ENCODE measurements at places on chromosomes 7 and 10.

- H3K27me3 ChIP-seq, result no peaks in the 10 kb centered on the region
Measured at GRCh38 chr10:112912410-112912928, 37.6 kb upstream of the TCF7L2 start.

GRCh38 chr10:71205468-71205867, 6.9 kb upstream of the UNC5B start:
- no peaks in the 10 kb centered on the region for H3K36me3 ChIP-seq
- H3K4me1 ChIP-seq, result no peaks in the 10 kb centered on the region
- no peak overlapping the region for H3K27ac ChIP-seq
- no peak for DNase-seq
- peaks cover 8% of the 10 kb centered on the region for H3K27me3 ChIP-seq

DNA sequence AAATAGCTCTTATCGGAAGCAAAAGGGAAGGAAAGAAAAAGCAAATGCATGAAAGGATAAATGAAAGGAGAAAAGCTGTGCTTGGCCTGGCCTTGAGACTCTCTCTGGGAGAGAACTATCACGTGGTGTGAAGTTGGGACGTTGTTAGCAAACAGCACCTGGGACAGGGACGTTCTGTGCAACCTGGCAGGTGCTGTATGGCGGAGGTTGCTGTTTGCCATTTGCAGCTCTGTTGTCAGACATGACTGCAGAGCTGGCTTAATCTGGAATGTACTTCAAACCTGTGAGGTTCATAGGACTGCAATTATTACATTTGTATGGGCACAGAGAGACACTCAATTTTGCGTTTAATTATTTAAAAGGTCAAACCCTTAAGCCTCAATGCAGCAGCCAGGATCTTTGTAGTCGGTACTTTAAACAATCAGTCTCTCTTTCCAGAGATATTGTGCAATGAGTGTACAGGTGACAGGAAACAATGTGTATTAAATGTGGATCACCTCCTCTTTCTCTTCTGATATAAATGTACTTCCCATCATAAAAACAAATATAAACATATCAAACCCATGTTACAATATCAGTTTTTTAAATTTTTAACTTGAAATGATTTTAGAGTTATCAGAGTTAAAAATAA, 800.5 kb upstream of the KCND2 start:
- H3K4me1 ChIP-seq, result no peaks in the 10 kb centered on the region
- no peak overlapping the region for H3K4me3 ChIP-seq
- H3K27me3 ChIP-seq, result no peaks in the 10 kb centered on the region
- DNase-seq, result peak; percentile 40
- H3K36me3 ChIP-seq, result no peaks in the 10 kb centered on the region

DNA sequence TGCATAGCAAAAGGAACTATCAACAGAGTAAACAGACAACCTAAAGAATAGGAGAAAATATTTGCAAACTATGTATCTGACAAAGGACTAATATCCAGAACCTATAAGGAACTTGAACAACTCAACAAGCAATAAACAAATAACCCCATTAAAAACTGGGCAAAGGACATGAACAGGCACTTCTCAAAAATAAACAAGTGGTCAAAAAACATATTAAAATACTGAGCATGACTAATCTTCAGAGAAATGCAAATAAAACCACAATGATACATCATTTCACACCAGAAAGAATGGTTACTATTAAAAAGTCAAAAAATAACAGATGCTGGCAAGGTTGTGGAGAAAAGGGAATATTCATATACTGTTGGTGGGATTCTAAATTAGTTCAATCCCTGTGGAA, 17.1 kb downstream of the MAGI2 start:
- H3K27ac ChIP-seq, result no peak overlapping the region
- H3K4me1 ChIP-seq, result peaks cover 6% of the 10 kb centered on the region
- no peak for DNase-seq
- H3K4me3 ChIP-seq, result no peak overlapping the region
- H3K27me3 ChIP-seq, result no peaks in the 10 kb centered on the region

- peak overlapping the region; percentile 57 for H3K27ac ChIP-seq
- H3K4me3 ChIP-seq, result no peak overlapping the region
- no peak for DNase-seq
- no peaks in the 10 kb centered on the region for H3K4me1 ChIP-seq
- H3K27me3 ChIP-seq, result no peaks in the 10 kb centered on the region
Measured at GRCh38 chr7:24705461-24705954, 51.8 kb downstream of the GSDME start.

GRCh38 chr7:50309721-50310120, 5.2 kb downstream of the IKZF1 start:
- no peaks in the 10 kb centered on the region for H3K36me3 ChIP-seq
- no peak overlapping the region for H3K4me3 ChIP-seq
- DNase-seq, result no peak

GRCh38 chr7:111758332-111758731, 196.0 kb upstream of the IMMP2L start:
- peaks cover 3% of the 10 kb centered on the region for H3K4me1 ChIP-seq
- no peak overlapping the region for H3K27ac ChIP-seq
- H3K4me3 ChIP-seq, result no peak overlapping the region
- H3K27me3 ChIP-seq, result no peaks in the 10 kb centered on the region

- H3K4me1 ChIP-seq, result no peaks in the 10 kb centered on the region
- no peaks in the 10 kb centered on the region for H3K27me3 ChIP-seq
- no peaks in the 10 kb centered on the region for H3K36me3 ChIP-seq
- no peak overlapping the region for H3K27ac ChIP-seq
- H3K4me3 ChIP-seq, result no peak overlapping the region
- DNase-seq, result no peak
Measured at GRCh38 chr10:25530306-25530705, 355.5 kb downstream of the GPR158 start.

DNA sequence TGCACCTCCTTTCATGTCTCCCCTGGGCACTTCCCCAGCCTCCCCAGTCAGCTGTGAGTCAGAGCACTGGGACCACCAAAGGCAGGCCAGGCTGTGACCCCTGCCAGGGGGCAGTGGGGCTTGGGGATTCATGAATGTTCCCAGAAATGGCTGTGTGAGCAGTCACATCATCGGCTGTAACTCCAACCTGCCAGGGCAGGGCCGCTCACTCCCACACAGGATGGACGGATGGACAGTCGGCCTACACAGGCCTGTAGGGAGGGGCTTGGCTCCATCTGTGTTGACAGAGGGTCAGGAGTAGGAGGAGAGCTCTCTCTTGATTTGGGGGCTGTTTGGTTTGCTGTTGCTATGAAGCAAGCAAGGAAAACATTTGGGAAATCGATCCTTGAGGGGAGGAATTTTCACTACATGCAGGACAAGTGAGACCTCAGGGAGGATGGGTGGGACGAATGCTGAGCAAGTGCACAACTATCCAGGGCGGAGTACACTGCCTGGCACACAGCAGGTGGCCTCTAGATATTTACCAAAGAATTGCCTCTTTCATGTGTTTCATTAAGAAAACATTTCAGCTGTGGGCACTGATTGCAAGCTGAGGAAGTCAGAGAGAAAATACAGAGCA, 2.9 kb upstream of the IGFBP1 start:
- DNase-seq, result no peak
- H3K36me3 ChIP-seq, result no peaks in the 10 kb centered on the region
- no peaks in the 10 kb centered on the region for H3K27me3 ChIP-seq

DNA sequence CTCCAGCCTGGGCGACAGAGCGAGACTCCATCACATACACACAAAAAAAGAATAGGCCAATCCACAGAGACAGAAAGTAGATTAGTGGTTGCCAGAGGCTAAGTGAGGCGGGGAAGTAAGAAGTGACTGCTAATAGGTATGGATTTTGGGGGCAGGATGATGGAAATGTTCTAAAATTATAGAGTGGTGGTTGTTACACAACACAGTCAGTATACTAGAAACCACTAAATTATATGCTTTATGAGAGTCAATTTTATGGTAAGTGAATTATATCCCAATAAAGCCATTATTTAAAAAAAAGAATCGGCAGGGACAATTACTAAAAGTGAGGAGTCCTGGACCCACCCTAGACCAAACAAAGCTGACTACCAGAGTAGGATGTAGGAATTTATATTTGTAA, 24.3 kb downstream of the DENND2A start:
- H3K36me3 ChIP-seq, result no peaks in the 10 kb centered on the region
- no peaks in the 10 kb centered on the region for H3K27me3 ChIP-seq
- no peaks in the 10 kb centered on the region for H3K4me1 ChIP-seq
- H3K27ac ChIP-seq, result no peak overlapping the region
- H3K4me3 ChIP-seq, result no peak overlapping the region

DNA sequence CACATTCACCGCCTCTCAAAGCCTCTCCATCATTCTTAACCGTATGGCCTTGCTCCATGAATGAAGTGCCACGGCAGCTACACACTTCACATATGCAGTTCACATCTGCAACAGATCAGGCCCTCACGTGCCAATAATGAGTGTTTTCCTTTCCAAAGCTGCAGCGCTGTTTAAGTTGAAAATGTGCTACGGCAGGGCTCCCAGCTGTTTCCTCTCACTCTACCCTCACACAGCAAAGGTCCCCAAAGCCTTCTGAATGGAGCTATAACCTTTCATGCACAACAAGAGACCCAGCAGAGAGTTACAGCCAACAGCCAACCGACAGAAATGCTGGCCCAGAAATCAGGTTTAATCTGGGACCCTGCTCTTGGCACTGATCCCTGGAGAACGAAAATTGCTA, 236.1 kb downstream of the ELMO1 start:
- no peak for DNase-seq
- no peak overlapping the region for H3K27ac ChIP-seq
- no peaks in the 10 kb centered on the region for H3K27me3 ChIP-seq
- H3K4me3 ChIP-seq, result no peak overlapping the region

- H3K4me1 ChIP-seq, result no peaks in the 10 kb centered on the region
- no peak for DNase-seq
- H3K36me3 ChIP-seq, result peaks cover 1% of the 10 kb centered on the region
- no peaks in the 10 kb centered on the region for H3K27me3 ChIP-seq
- no peak overlapping the region for H3K4me3 ChIP-seq
- no peak overlapping the region for H3K27ac ChIP-seq
Measured at GRCh38 chr7:129670656-129671055, 59.1 kb downstream of the NRF1 start.

DNA sequence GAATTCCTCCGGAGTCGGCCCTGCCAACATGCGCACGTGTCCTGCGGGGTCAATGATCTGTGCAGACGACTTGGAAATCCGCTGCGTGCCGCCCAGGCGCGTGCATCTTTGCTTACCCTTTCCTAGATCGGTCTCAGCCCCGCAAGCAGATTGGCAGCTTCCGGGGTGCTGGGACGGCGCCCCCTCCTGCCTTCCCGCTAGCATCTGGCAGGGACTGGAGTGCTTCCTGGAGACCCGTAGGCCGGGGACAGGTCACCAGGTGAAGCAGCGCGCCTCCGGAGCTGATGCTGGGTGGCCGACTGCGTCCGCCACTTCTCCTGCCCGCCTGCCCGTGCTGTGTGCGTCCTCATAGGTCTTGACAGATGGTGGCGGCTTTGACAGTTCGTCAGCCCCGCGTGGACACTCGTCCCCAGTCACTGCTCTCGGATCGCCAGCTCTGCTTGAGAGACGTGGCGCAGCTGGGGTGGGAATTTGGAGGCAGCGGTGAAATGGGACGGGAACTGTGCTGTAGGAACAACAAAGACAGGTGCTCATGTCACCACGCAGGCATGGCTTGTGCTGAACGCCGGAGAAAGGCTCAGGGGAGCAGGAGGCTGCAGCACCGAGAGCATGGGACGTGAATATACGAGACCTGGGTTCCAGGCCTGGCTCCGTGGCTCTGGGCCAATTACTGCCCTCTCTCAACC, 21.9 kb upstream of the KCNK18 start:
- no peak overlapping the region for H3K27ac ChIP-seq
- H3K4me1 ChIP-seq, result no peaks in the 10 kb centered on the region
- peak; percentile 43 for DNase-seq
- H3K27me3 ChIP-seq, result peaks cover 2% of the 10 kb centered on the region
- H3K36me3 ChIP-seq, result no peaks in the 10 kb centered on the region
- H3K4me3 ChIP-seq, result peak overlapping the region; percentile 67

GRCh38 chr10:76711222-76711997, 926.2 kb downstream of the KCNMA1 start:
- H3K4me3 ChIP-seq, result no peak overlapping the region
- H3K27me3 ChIP-seq, result no peaks in the 10 kb centered on the region
- peaks cover 10% of the 10 kb centered on the region for H3K4me1 ChIP-seq
- DNase-seq, result no peak
- H3K36me3 ChIP-seq, result no peaks in the 10 kb centered on the region

DNA sequence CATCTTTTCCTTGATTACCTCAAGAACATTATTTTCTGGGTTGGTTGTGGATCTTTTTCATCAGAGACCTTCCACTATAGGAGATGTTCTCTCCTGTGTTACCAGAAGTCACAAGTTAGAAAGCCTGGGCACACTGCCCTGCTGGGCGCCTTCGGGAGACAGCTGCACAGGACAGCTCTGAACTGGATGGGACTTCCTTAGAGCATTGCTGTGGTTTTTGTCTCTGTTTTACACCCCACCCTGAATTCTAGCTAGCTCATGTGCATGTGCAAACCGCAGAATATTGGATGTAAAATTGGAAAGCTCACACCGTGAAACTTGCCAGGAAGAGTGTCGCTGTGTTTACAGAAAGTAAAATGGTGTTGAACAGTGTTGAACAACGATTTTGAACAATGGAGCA, 54.4 kb upstream of the SEC61G start:
- H3K36me3 ChIP-seq, result no peaks in the 10 kb centered on the region
- no peak overlapping the region for H3K4me3 ChIP-seq
- no peak overlapping the region for H3K27ac ChIP-seq
- DNase-seq, result no peak

DNA sequence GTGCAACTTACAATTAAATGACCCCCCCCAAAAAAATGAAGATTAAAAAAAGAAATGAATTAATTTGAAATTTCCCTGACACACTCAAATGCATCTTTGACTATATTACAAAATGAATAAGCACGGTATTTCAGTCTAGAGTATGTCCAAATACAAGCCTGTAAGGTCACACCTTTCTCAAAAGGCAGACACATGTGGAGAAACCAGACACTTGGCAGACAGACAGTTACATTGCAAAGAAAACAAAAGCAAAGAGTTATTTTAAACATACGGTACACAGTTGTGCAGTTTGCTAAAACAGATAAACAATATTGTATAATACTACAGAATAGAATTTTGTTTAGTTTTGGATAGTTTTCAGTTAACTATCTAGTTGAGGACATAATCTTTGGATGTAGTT, 153.0 kb downstream of the ATE1 start:
- peaks cover 62% of the 10 kb centered on the region for H3K4me1 ChIP-seq
- H3K4me3 ChIP-seq, result no peak overlapping the region
- no peaks in the 10 kb centered on the region for H3K27me3 ChIP-seq
- no peak for DNase-seq

GRCh38 chr7:36391436-36392198, 2.0 kb downstream of the ANLN start:
- H3K27ac ChIP-seq, result peak overlapping the region; percentile 95
- H3K27me3 ChIP-seq, result no peaks in the 10 kb centered on the region
- H3K4me1 ChIP-seq, result peaks cover 18% of the 10 kb centered on the region
- peaks cover 4% of the 10 kb centered on the region for H3K36me3 ChIP-seq
- peak overlapping the region; percentile 78 for H3K4me3 ChIP-seq

GRCh38 chr10:129055986-129056385, 411.1 kb upstream of the MGMT start:
- no peak for DNase-seq
- H3K4me1 ChIP-seq, result no peaks in the 10 kb centered on the region
- no peaks in the 10 kb centered on the region for H3K27me3 ChIP-seq
- H3K36me3 ChIP-seq, result no peaks in the 10 kb centered on the region

- peaks cover 27% of the 10 kb centered on the region for H3K4me1 ChIP-seq
- peak; percentile 13 for DNase-seq
- H3K27ac ChIP-seq, result peak overlapping the region; percentile 27
- H3K27me3 ChIP-seq, result no peaks in the 10 kb centered on the region
- H3K4me3 ChIP-seq, result peak overlapping the region; percentile 83
Measured at GRCh38 chr7:116500078-116500853, 728 bp downstream of the CAV2 start.

- peak; percentile 54 for DNase-seq
- peaks cover 28% of the 10 kb centered on the region for H3K4me1 ChIP-seq
- no peaks in the 10 kb centered on the region for H3K36me3 ChIP-seq
- H3K4me3 ChIP-seq, result no peak overlapping the region
- peak overlapping the region; percentile 90 for H3K27ac ChIP-seq
Measured at GRCh38 chr7:29449569-29450260, 113.9 kb upstream of the PRR15 start.
